ENCODE measurements at places on chromosomes 6 and 20.

DNA sequence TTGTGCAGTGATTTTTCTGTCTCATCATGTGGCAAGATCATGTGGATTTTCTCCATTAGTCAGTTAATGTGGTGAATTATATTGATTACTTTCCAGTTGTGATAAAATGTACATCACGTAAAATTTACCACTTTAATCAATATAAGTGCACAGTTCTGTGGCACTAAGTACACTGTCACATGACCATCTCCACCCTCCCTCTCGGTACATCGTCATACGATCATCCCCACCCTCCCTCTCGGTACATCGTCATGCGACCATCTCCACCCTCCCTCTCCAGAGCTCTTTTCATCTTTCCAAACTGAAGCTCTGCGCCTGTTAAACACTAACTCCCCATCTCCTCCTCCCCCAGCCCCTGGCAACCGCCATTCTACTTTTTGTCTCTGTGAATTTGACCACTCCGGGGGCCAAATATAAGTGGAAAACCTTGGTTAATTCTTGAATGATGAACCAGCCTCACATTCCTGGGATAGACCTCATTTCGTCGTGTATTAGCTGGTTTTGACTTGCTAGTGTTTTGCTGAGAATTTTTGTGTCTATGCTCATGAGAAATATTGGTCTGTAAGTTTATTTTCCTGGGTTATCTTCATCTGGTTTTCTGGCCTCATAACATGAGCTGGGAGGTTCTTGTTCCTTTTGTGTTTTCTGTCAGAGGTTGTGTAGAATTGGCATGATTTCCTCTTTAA, 10.8 kb downstream of the NTSR1 start:
- no peak for DNase-seq

GRCh38 chr6:64861039-64861651, 845.9 kb downstream of the EYS start:
- DNase-seq, result no peak

- peak; percentile 36 for DNase-seq
Measured at GRCh38 chr6:135066397-135066796, 11.8 kb upstream of the HBS1L start.

- DNase-seq, result no peak
Measured at GRCh38 chr20:39282619-39283092, 320.5 kb downstream of the DHX35 start.

DNA sequence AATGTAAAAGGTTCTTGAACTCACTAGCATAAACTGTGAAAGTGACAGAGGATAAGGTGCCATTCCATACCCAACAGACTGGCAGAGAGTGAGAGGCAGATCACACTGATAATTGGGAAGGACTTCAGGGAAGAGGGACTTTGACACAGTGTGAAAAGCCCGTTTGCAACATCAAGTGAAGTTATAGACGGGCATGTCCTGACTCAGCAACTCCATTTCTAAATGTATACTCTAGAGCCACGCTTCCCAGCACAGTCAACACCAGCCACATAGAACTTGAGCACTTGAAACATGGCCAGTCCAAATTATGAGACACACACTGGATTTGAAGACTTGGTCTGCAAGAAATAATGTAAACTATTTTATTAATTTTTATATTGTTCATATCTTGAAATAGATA, 45.9 kb upstream of the XRN2 start:
- no peak for DNase-seq

Data from hematopoietic multipotent progenitor cell treated with erythropoietin and hydrocortisone succinate and interleukin-3 and kit ligand, for 4 days (in vitro differentiated cells).